T-helper 2 cell (primary cell): ENCODE measurements at places on chromosomes 7 and 10.

- no peak for DNase-seq
Observed at GRCh38 chr10:75487087-75487754, 55.8 kb downstream of the LRMDA start.

- DNase-seq = peak; percentile 57
Observed at GRCh38 chr10:43396061-43396927, 12.7 kb downstream of the HNRNPF start.

DNA sequence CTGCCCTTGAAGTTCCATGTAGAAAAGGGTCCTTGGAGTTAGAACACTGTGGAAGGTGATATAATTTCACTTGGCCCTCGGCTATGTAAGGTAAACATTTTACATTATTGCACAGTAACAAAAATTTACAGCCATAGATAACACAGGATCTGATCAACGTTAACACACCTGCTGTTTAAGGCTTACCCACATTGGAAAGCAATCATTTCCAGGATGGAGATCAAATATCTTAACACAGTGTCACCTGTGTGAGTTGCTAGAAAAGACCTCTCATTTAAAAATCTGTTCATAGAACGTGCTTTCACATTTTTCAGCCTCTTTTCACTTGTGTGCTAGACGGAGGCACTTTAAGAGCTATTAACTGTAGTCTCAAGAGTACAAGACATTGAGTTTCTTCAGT is 1.9 kb downstream of the TMEM229A start:
- DNase-seq = no peak

DNA sequence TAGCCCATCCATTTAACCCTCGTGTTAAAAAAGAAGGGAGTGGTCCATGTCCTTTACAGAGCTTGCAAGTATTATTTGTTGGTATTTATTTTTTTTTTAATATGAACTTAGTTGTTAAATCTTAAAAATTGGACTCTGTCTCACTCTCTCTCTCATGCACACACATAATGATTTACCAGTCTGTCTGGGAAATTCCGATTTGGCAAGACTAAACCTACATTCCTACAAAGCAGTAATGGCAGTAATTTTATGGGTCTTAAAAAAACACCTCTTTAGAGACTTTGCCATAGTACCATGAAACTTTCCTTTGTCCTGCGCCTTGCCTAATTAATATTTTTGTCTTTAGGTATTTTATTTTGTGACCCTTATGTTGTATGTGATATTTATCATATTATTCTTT is 239.5 kb upstream of the PPP1R3A start:
- DNase-seq = no peak

DNA sequence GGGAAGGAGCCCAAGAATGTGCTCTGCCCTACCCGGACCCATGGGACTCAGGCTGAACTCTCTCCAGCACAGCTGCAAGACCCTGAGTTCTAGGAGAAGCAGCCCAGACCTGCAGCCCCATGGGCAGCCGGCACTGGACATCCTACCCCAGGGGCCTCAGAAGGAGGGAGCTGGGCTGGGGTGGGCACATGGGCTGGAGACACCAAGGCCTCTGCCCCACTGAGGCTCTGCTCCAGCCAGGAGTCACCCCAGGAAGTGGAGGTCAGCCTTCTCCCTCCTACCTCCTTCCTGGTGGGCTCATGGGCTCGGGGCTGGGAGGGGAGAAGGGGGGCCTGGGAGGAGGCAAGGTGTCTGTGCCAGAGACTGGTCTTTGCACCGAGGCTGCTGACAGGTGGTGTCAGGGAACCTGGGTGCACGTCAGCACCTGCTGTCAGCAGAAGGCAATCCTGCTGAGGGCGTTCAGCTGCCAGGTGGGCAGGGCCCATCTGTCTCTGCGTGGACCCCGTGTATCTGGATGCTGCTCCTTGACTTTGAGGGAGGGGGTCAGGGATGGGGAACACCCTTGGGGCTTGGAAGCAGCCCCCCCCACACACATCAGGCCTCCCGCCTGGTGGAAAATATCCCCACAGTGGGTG is 95.2 kb downstream of the PDGFA start:
- DNase-seq = no peak

DNA sequence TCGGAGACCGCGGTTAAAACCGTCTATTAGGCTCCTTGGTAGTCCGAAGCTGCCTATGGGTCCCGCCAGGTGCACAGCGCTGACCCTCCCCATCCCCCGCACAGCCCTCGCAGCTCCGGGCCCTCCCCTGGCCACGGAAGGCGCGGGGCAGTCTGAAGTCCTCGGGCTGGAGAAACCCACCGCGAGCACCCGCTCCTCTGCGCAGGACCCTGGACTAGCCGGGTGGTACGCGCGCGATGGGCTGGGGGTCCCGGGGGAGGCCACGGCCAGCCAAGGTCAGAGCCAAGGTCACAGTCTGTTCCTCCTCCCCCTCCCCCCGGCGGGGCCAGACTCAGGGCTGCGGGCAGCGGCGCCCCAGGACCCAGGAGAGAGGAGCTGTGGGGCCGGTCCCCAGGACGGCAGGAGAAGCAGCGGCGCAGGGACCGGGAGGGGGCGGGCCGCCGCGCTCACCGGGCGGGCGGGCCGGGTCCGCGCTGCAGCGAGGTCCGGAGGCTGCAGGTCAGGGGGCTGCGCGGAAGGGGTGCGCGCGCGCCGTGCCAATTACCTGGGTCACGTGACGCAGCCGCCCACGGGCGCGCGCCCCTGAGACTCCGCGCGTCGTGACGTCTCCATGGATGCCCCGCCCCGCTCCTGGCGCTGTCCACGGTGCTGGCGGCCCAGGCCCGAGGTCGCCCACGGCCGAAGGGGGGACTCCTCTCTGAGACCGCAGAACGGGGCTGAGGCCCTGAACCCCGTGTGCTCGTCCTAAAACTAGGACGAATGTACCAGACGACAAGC is at the start of gene OGDHL:
TSS of gene OGDHL (minus strand) at position 535 of the 777 bp plus-strand sequence. CDS start 3,731 bp downstream, outside the sequence.
- no peak for DNase-seq

DNA sequence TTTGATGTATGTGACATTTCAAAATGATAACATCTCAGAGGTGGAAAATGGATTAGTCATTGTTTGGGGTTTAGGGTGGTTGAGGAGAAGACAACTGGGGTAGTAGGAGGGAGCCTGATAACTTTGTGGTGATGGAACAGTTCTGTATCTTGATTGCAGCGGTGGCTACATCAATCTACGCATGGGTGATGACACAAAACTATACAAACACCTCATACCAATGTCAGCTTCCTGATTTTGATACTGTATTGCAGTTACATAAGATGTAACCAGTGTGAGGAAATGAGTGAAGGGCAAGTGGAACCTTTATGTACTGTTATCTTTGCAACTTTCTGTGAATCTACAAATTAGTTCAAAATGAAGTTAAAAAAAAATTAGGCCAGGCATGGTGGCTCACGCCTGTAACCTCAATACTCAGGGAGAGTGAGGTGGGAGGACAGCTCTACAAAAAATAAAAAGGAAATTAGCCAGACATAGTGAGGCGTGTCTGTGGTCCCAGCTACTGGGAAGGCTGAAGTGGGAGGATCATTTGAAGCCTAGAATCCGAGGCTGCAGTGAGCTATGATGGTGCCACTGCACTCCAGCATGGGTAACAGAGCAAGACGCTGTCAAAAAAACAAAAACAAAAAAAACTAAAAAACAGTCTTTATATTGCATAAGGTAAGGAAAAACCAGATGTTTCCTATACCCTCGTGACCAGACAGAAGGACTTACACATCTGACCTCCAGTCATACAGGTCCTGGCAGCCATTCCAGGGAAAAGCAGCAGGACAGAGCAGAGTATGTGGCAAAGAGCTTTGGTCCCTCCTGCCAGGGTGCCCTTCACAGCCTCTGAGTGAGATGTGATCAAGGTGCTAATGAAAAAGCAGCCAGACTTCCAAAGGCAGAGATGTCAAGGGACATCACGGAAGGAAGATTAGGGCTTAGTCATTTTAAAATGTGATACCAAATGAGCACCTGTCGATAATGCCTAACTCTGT is 50.8 kb downstream of the CYTH3 start:
- DNase-seq = peak; percentile 85

DNA sequence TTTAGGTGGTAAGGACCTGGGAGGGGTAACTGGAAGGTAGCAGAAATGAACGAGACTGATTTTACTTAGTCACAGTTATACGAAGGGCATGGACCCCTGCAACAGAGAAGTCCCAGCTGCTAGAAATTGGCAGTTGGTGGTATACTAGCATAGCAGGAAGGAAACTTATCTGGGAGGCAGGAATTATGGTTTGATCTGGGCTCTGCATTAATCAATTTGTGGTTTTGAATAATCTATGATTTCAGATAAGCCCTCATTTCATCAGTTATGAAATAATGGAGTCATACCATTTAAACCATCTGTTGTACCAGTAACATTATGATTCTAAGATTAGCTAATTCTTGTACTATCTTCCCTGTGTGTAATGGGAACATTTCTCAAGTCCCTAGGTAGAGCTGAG is 54.0 kb upstream of the TMEM229A start:
- no peak for DNase-seq

DNA sequence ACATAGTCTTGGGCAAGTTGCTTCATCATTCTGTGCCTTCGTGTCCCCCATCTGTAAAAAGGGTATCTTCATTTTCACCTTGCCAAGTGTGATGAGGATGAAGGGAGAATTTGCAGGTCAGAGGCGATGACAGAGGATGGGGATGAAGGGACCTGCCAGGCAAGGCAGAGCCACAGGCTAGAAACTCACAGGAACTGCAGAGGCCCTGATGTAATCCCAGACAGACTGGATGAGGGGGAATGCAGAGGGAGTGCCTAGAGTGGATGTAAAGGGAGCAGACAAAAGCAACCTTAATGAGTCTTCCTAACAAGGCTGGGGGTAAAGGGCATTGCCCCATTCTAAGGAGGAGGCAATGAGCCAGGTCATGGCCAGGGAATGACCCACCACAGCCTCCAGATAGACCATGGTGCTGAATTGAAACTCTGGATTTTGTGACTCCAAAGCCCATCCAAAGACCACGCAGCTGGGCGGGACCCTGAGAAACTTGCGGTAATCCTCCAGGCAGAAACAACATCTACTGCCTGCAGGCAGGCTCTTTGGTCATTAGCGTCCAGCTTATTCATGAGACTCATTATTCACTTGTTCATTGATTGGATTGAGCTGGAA is 1.9 kb downstream of the ANTXRL start:
- no peak for DNase-seq

- no peak for DNase-seq
Observed at GRCh38 chr7:30412782-30413504, 65.6 kb downstream of the NOD1 start.

DNA sequence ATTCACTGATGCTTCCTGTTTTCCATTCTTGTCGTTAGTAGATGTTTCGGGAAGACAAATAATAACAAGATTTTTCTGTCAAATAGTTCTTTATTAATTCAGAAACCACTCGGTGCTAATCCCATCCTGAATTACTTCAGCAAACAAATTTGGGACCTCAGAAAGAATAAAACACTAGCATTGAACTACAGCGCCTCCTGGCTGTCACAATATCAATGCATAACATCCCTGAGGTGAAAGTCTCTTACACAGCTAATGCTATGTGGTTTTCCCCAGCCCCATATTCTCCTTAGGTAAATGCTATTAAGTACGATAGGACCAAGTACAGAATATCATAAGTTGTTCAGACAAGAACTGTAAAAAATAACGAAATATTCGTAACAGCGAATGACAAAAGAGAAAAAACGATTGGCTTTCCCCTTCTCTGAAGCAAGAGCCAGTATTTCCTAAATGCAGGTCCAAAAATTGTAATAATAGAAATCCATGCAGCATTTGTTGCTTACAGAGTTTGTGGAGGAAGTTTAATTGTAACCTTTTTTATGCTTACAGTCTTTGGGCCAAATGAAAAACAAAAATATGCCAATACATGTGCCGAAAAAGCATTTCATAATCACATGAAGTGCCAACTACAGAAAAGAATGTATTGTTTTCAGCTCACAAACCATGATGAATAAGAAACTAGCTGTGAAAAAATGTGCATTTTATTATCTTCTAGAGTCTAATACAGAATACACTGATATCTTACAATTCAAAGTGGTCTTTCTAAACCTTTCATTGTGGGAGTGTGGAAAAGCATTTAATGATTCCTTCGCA is 47.3 kb downstream of the MYPN start:
- DNase-seq = peak; percentile 38

GRCh38 chr7:3589752-3590151 is 288.7 kb downstream of the SDK1 start:
- no peak for DNase-seq

DNA sequence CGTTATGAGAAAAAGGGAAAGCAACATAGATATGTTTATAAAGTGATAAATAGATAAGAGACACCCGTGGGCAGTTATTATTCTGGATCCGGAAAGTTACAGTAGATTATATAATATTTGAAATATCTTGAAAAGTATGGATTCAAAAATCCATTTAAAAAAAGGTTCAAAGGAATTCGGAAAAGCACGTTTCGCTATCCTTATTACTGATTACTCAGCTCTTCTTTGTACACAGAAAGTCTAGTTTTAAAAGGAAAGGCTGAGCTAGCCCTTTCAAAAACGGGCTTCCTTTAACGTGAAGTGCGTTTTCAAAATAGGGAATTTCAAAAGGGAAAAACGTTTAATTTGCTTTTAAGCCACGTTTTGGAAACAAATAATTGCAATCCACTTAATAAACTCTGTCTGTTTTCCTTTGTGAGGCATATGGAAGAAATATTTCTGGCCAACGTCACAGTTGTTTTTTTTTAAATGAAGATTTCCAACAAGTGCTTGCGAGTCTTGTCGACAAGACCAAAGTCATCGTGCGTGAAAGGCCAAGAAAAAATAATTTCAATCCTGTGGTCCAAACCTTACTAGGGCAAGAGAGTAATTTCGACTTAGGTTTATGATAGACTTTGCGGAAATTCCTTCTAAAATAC is 2.2 kb upstream of the SKIDA1 start:
- no peak for DNase-seq

GRCh38 chr7:36202398-36202797 is 49.3 kb downstream of the EEPD1 start:
- DNase-seq = peak; percentile 78

- DNase-seq = peak; percentile 47
Observed at GRCh38 chr7:135672560-135673359, 10.4 kb downstream of the STMP1 start.

GRCh38 chr7:4574851-4575250 is 107.2 kb upstream of the FOXK1 start:
- no peak for DNase-seq

DNA sequence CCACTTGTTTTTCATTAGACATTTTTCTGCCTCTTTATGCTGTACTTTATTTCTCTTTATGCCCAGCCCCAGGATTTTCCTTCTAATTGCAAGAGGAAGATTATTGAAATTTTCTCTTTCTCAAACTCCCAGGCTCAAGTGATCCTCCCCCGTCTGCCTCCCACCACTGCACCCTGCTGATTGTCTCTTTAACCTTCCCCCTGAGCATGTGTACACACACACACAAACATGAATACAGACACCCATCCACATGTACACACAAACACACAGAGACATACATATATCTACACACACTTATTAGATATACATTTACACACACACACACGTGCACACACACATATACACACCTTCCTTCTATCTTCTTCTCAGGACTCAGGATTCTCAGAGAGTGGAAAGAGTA is 37.3 kb upstream of the MAP3K8 start:
- no peak for DNase-seq

- DNase-seq = no peak
Observed at GRCh38 chr7:33939121-33939520, 33.8 kb downstream of the BMPER start.

GRCh38 chr10:86649471-86650150 is 4.7 kb upstream of the OPN4 start:
- no peak for DNase-seq

- no peak for DNase-seq
Observed at GRCh38 chr10:70759781-70760180, 25.4 kb downstream of the TBATA start.

GRCh38 chr7:123795917-123796316 is 47.1 kb upstream of the WASL start:
- no peak for DNase-seq

GRCh38 chr7:1691096-1691495 is 21.0 kb downstream of the ELFN1 start:
- DNase-seq = no peak
